ENCODE measurements at places on chromosomes 7 and 10.

DNA sequence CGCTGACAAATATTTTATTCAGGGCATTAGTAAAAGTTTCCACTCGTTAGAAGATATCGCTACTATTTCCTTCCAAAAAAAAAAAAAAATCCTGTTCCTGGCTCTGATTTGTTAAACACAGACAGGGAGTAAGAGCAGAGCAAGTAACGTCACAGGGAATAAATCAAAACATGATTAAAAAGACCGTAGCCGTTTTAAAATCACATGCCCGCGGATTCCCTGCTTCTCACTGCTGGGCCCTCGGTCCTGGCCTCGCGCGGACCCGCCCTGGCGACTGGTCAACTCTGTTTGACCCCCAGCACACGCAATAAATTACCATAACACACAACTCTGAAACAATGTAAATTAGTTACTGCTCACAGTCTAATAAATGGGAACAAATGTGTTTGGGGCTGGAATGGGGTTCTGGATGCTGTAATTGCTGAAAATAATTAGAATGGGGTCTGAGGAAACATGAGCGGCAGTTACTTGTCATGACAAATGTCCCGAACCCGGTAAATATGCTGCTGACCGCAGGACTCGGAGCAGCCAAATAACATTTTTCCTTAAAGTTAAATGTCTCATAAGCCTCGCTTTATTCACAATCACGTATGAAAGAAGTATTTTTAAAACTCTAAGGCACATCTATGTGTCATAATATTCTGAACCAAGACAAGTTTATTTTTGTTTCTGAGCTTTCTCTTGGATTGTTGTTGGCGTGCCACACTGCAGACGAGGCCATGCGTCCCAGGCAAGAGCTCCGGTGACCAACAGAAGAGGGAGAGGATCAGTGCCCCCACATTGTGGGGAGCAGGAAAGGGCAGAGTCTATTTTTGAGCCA is 17.9 kb downstream of the EBF3 start:
- peak; percentile 44 for DNase-seq

DNA sequence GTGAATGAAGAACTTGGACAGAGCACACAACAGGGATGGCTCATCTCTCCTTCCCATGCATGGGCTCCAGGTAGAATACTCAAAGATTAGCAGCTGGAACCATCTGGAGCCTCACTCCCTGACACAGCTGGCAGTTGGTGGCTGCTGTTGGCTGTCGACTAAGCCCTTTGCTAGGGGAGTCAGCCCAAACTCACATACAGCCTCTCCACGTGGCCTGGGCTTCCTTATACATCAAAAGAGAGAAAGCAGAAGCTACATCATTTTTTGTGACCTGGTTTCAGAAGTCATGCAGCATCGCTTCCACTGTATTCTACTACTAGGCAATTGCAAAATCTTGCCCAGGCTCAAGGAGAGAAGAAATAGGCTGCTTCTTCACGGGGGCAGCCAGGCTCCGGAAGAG is 24.4 kb downstream of the ASNS start:
- DNase-seq = no peak

DNA sequence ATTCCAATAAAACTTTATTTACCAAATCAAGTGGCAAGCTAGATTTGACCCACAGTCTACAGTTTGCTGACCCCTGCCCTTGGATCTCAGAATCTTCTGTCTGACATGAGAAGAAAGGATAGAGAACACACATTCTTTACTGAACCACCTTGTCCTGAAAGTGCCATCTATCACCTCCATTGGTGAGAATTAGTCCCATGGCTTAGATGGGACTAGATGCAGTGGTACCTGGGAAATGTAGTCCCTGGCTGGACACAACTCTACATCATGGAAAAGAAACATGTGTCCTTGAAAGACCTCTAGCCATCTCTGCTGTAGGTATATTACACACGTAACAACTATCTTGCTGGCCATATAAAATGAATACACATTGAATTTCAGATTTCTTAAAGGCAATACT is 336.2 kb downstream of the LHFPL3 start:
- no peak for DNase-seq

DNA sequence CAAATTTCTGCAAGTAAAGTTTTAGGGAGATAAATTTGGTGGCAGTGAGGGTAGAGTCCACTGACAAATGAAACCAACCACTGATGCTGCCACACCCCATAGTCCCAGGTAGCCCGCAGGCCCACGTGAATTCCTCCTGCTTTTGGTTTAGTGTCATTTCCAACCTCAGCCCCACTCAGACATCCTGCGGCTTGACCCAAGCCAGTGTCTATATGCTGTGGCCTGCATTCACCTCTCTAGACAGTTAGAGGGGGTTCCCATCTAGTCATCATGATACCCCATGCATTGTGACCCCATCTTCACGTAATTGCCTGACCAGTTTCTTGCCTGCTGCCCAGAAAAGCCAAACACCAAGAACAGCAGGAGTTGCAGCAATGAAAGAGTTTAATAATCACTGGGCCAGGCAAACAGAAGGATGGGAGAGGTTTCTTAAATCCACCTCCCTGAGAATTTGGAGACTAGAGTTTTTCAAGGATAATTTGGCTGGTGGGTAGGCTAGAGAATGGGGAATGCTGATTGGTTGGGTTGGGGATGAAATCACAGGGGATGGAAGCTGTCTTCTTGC is 332.0 kb upstream of the GALNT17 start:
- no peak for DNase-seq

GRCh38 chr10:30032125-30032524 is 27.3 kb downstream of the JCAD start:
- no peak for DNase-seq

DNA sequence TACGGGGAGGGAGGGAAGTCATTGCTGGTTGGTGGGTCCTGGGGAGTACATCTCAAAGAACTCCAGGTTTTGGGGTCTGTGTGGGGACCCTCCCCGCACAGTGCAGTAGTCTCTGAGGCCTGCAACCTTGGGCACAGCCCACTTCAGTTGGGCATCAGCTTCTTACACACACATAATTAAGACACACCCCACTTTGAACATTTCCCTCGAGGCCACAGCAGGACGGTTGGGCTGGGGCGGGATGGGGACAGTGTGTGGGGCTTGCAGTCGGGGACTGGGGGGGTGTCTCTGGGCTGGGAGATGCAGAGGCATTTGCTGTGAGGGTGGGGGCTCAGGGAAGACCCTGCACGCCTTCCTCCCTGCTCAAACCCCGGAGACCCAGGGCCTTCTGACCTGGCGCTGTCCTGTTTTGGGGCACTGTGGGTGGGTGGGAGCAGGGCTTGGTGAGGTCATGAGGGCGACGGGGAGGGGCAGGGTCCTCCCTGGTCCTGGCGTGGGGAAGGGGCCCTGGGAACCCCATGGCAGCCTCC is 1.3 kb downstream of the LFNG start:
- no peak for DNase-seq

- DNase-seq = no peak
These were observed 8.3 kb downstream of the SLC37A3 start for GRCh38 chr7:140390034-140390433.

DNA sequence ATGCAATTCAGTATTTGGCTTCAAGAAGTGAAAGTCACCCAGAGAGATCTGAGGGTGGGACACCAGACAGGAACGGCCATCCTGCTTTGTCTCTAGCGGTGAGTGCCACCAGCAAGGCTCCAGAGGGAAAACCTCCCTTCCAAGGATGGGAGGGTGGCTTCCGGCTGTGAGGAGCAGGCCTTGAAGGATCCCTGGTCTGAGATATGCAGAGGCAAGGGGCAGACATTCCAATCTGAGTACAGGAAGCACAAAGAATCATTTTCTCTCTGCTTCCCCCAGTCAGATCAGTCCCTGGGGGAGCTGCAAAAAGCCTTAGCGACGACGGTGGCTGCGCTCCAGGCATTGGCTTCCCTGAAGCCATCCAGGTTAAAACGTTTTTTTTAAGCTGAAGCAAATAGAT is 167.4 kb downstream of the TEX36 start:
- no peak for DNase-seq

- DNase-seq = no peak
These were observed 6.8 kb downstream of the ATG9B start for GRCh38 chr7:151017370-151017952.

DNA sequence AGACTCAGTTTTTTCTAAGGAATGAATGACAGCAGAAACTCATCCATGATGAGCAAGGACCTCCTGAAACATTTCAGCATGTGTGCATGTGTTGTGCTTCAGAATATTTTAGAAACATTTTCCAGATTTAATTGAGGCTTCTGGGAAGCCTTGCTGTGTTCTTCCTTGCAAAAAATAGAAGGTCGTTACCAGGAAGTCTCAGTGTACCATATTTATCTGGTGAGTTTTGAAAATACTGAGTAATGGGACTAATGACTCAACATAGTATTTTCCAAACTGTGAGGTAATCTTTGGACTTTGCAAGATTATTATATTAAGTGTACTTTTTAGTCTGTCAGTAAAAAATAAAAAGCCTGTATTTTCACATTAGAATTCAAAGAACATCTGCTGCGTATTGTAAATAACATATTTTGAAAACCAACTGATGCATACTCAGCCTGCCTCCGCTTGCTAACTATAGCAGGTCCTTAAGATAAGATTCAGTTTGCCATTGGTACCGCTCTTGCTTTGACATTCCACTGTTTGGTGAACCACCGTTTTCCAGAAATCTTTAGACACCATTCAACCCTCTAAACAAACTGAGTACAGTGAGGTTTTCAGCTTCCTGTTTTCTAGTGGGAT is 739.6 kb upstream of the GALNT17 start:
- peak; percentile 70 for DNase-seq

GRCh38 chr10:35667971-35668370 is 25.9 kb upstream of the FZD8 start:
- no peak for DNase-seq

- DNase-seq = peak; percentile 32
These were observed 52.4 kb downstream of the CASD1 start for GRCh38 chr7:94561841-94562514.
